Mesothelial cell of epicardium (in vitro differentiated cells): ENCODE measurements at places on chromosomes 3 and 15. TPM values are rescaled to one million over a fixed set of nuclear protein-coding genes. Genes with fewer than 3 reads are reported as not detected.

DNA sequence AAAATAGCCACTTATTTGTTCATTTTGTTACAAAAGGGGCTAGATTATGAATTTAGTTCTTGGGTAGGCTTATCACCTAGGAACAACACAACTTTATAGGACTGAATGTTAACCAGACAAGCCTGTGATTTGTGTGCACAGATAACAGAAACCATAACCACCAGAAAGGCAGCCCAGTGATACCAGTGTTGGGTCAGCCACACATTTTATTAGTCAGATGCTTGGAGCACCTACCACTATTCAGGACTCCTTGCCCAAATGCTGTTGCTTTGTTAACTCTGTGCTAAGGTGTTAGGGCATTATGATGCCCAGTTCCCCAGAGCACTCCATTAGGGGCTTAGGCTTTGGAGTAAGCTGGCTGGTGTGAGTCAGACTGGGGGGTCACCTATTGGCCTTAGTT lies 22.5 kb downstream of the PLCL2 start:
- no peak for DNase-seq

- DNase-seq = no peak
Observed at GRCh38 chr15:49718846-49719245, 98.0 kb downstream of the DTWD1 start.

DNA sequence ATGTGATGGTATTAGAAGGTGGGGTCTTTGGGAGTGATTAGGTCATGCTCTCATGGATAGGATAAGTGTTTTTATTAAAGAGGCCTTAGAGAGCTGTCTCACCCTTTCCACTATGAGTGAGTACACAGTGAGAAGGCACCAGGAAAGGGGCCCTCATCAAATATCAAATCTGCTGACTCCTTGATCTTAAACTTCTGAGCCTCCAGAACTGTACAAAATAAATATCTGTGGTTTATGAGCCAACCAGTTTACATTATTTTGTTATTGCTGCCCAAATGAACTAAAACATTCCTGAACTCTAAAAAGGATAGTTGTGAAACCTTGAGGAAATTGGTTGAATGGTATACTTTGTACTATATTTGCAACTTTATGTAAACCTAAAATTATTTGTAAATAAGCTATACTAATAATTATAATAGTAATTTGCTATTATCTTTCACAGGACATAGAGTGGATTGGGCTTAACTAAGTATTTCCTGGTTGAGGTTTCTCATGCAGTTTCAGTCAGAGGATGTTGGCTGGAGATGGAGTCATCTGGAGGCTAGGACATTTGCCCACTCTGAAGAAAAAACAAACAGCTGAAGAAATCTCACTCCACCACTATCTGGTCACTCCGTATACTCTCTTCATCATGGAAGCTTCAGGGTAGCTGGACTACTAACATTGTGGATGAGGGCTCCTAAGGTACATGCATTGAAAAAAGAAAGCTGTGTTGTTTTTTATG lies 1068.6 kb upstream of the CADM2 start:
- no peak for DNase-seq

DNA sequence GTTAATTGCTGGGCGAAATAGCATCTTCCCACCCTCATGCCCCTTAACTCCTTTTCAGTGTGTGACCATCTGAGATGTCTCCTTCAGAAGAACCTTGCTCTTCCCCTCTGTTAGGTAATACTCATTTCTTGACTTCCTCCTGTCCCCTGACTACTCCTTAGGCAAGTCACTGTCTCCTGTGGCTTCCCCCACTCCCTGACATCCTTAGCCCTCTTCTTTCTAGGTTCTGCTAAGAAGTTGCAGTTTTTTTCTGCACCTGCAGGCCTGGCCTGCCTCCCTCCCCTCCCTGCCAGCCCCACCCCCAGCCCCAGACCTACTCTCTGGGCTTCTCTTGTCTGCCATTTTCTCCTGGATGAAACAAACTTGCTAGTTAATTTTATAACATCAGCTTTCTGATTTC lies 15.2 kb upstream of the EID1 start:
- DNase-seq = no peak

DNA sequence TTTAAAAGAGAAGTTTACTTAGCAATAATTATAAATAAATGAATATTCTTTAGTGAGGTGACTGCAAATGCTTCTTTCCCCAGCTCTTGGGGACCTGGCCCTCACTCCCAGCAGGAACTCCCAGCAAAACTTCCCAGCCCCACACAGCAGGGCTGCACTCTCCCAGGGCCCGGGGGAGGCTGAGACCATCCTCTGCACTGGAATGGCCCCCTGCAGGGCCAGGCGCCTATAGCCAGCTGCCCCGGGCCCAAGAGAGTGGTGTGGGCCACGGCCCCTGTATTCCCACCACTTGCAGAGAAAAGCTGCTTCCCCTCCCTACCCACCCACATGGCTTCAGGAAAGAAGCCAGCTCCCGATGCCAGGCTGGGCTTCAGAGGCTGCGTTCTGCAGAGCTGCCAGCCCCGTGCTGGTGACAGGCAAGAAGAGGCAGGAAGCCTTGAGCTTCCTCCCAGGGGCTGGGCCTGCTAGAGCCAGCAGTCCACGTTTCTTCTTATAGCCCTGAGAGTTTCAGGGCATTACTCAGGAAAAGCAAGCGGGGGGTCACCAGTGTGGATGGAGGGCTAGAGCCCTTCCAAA lies 20.0 kb downstream of the IDH2 start:
- no peak for DNase-seq

DNA sequence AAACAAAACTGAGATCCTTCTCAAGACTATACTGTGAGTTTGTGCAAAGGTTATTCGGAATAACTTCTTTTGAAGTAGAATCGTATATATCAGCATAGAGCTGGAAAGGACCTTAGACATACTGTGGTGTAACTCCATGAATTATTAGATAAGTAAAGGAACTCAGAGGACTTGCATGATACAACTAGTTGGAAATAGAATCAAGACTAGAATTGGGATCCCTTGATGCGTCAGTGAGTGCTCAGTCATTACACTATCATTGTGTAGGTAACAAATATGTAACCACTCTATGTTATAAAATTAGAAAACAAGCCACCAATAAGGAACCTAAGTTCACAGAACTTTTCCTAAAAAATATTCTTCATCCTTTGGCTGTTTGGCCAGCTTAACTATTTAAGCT lies 61.1 kb downstream of the CBLB start:
- DNase-seq = no peak

DNA sequence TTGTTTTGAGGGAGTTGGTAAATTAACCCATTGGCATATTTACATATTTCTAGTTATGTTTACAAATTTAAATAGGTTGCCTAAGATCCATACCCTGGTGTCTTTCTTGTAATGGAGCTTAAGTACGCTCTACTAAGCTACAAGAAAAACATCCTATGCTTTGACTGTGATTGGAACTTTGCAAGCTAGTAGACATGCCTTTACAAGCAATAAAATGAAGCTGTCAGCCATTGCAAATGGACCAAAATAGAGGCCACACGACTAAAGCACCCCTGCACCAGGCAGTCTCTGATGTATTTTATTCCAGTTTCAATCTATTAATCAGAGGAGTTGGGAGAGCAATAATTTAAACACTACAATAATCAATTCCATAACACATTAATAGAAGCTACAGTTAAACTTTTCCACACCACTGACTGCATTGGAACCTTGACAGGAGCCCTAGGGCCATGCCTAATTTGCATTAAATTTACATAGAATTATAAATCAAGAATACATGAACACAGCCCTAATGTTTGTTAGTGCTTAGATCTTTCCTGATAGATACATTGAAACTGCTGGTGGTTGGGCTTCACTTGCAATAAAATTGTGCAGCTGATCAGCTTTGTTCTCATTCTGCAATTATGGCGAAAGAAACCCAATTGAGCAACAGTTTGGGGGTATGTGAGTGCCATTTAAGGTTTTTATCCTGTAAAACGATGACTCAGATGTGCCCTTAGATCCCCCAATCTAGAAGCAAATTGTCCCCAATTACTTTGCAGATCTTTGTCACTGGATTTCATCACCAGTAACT lies 360.1 kb downstream of the LSAMP start:
- no peak for DNase-seq

- no peak for DNase-seq
Observed at GRCh38 chr3:38102444-38102814, 34.5 kb downstream of the ACAA1 start.

- no peak for DNase-seq
Observed at GRCh38 chr3:189236352-189236751, 64.6 kb downstream of the TPRG1 start.

GRCh38 chr3:61264281-61264680 lies 13.0 kb upstream of the FHIT start:
- no peak for DNase-seq

GRCh38 chr3:146896711-146897110 lies 291.6 kb upstream of the PLSCR5 start:
- DNase-seq = no peak

DNA sequence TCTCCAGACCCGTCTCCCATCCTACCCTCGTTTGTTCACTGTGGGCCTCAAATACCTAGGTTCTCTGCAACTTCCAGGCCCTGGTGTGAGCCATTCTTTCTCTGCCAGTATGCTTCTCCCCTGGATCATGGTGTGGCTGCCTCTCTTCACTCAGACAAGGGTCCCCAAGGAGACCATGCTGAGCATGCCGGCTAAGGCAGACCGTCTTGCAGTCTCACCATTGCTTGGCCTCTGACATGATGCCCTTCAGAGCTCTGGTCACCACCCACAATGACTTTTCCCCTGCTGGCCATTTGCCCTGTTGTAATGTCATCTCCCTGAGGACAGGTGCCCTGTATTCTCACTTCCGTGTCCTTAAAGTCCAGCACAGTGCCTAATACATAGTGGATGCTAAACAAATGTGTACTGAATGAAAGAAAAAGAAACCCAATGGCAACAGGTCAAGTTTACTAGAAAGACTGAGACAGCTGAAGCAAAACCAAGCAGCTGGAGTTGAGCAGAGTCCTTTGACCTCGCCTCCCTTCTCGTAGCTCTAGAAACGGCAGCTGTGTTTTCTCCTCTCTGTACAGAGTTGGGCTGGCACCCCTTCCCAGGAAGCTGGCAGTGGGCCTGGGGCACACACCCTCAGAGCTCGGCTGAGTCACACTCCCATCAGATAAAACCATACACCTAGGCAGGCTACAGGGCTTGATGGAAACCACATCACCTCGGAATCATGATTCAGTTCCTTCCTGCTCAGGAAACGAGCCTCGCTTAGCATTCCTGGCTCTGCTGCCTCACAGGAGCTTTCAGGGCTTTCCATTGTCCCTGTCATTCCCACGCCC lies 8.6 kb downstream of the TLR9 start:
- DNase-seq = no peak

DNA sequence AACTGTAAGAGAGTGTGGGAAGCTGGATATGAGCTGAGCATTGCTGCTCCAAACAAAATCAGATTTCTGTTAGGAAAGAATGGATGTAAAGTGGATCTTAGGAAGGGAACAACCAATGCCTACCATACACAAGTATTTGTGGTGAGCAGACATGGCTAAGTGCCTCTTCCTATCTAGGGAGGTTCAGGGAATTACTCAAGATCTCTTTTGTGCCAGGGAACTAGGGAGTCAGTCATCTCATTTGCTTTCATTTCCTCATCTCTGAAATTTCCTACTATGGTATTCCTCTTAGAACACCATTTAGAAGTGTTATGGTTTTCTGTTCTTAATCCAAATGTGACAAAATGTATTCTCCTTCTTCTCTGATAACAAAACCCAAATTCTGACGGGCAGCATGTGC lies 396.5 kb downstream of the FHIT start:
- no peak for DNase-seq

GRCh38 chr15:30953731-30954378 lies 37.6 kb downstream of the MTMR10 start:
- no peak for DNase-seq

- DNase-seq = no peak
Observed at GRCh38 chr15:40691737-40692136, 3.2 kb upstream of the RAD51 start.

DNA sequence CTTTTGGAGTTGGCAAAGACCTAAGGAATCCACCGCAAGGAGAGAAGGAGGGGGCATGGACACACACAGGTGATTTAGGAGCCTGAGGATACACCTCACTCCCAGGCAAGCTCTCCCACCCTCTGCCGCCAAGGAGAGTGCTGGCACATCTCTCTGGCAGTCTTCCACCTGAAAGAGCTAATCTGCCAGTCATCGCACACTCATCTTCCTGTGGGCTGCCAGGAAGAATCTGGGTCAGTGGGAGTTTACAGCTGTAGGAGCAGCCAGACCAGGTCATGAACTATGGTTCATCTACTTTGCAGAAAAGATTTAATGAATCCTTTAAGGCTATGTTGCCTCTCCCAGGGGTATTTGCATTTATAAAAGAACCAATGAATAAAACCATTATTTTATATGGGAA lies 170.6 kb upstream of the TSC22D2 start:
- no peak for DNase-seq

Gene GPR171
- total RNA-seq = not detected in 3 replicates

Gene PLA2G4B
- total RNA-seq = 10.6 to 11.4 TPM (median 11.2 TPM) in 3 replicates

Gene RTP1
- not detected in 3 replicates for total RNA-seq

Gene TUSC7
- not detected in 3 replicates for total RNA-seq

Gene SLC9C1
- 0.69 to 1.6 TPM (median 0.69 TPM) in 3 replicates for total RNA-seq

Gene RPL4
- 2,828 to 2,958 TPM (median 2,943 TPM) in 3 replicates for total RNA-seq

Gene PYGO1
- total RNA-seq = 29.6 to 34.1 TPM (median 30.6 TPM) in 3 replicates
